ENCODE measurements at places on chromosomes 5 and 9. TPM values are rescaled to one million over a fixed set of nuclear protein-coding genes. Genes with fewer than 3 reads are reported as not detected.

DNA sequence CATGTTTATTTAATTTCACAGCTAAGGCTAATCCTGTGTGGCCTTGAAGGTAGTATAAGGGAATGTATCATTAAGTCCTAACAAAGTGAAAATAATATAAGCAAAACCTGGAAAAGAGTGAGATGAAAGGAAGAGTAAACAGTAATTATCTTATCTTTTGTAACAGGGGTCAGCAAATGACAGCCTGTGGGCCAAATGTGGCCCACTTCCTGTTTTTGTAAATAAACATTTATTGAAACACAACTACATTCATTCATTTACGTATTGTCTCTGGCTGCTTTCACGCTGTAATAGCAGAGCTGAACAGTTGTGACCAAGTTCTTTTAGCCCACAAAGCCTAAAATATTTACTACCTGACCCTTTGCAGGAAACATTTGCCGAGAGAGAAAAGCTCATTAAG lies 78.4 kb upstream of the HTR4 start:
- no peak for DNase-seq

GRCh38 chr5:8550921-8551320 lies 682.0 kb downstream of the MTRR start:
- no peak for DNase-seq

GRCh38 chr9:9214066-9214465 lies 1398.7 kb downstream of the PTPRD start:
- DNase-seq: no peak

DENND4C gene
- 2.2 TPM for polyA plus RNA-seq

POLK gene
- polyA plus RNA-seq: 2.9 TPM

Measured in foreskin keratinocyte (primary cell).